ENCODE measurements at places on chromosomes 2 and 18.

- no peak for DNase-seq
Observed at GRCh38 chr18:5992381-5992780, 97.1 kb upstream of the TMEM200C start.

DNA sequence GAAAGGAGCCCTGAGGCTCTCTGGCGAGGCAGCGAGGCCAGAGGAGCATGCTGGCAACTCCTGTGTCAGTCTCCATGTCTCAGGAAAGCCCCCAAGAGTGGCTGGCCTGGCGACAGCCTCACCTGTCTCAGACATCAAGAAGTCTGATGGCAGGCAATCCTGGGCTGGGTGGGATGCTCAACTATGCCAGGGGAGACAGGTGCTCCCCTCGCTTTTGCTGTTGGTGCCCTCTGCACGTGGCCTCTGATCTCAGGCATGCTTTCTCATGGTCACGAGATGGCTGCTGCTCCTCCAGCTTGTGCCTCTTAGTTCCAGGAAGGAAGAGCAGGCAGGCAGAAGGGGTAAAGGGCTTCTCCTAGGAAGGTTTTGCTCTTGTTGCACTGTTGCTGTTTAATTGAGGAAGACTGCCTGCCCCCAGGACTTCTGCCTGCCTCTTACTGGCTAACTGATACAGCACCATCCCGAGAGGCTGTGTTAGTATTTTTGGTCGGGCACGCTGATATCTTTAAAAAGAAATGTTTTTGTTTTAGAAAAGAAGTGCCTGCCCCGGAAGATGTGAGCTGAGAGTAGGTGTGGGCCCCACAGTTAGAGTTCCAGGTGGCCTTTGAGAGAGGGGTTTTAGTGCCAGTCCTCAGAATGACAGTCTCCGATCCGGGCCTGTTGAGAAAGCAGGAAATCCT is 344.8 kb upstream of the HS6ST1 start:
- no peak for DNase-seq

GRCh38 chr2:112694182-112694581 is 26.6 kb upstream of the NT5DC4 start:
- DNase-seq = no peak

DNA sequence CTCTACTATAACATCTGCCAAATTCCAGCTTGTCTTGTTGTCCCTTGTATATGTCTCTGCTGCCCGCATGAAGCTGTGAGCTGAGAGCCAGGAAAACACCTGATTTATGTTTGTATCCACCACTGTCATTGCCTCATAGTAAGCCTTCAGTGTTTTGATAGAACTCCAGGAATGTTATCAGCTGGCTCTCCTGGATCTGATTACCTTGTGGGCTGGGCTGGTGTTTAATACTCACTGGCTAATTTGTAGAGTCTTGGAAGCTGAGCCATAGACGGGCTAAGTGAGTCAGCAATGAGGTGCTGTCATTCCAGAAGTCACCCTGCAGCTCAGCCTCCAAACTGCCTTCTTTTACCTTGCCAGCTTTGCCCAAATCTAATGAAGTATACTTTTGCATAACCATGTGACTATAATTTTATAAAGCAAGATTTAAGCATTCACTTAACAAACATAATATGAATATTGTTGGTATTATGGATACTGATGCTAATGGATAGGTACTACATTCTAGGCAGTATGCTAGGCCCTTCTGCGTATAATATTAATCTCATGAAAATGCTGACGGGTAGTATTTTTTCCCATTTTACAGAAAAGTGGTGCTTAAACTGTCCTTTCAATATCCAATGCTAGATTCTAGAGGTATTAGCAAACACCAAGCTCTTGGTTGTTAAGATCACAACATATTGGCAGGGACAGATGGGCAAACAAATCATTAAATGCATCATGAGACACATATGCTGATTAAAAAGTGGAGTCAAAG is 62.7 kb upstream of the GATA6 start:
- DNase-seq = no peak

- no peak for DNase-seq
Observed at GRCh38 chr18:48597110-48597509, 58.3 kb downstream of the CTIF start.

DNA sequence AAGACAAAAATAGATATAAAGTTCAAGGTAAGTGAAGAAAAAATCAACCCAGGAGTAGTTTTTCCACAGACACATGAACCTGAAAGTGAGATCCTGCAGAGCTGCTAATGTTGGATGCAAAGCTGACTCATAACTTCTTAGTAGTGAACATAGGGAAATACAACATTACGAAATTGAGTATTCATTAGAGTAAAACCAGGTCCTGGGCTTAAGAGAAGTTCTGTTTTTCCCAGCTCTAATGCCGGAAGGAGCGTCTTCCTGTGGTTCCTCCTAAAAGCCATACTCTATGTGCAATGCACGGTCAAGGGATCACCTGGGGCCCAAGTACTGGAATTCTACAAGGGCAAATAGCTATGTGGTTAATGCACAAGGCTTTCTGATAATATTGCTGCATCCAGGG is 141.7 kb downstream of the RBMS1 start:
- no peak for DNase-seq

DNA sequence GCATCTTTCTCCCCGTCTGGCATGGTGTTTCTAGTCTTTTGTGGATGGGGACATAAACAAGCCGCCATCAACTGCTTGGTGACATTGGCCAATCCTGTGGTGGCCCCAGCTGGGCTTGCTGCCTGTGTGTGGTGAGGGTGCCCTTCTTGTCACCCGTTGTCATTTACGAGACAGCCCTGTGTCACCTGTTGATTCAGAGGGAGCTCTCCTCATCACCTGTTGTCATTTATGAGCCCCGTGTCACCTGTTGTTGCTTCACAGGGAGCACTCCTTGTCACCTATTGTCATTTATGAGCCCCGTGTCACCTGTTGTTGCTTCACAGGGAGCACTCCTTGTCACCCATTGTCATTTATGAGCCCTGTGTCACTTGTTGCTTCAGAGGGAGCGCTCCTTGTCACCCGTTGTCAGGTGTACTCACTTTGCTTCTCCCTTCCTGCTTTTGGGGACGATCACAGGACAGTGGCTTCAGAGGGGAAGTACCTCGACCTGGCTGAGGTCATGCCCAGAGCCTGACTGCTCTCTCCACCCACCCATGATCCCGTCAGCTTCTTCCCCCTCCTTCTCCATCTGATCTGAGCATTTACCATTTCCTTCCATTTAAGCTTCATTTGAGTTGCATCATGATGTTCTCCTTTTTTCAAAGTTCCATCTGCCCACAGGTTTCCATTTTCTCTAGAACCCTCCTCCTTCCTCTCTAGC is 29.1 kb downstream of the HPCAL1 start:
- DNase-seq = peak; percentile 38

DNA sequence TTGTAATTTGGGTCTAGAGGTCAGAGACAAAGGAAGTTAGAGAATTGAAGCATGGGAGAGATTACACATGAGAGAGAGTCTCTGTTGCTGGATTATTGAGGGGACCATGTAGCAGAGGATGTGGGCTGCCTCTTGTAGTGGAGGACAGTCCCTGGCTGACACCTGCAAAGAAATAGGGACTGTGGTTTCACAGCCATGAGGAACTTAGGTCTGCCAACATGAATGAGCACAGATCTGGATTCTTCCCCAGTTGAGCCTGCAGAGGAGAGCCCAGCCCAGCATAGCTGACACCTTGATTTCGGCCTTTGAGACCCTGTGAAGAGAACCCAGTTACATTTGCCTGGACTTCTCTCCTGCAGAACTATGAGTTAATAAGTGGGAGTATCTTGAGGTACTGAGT is 179.5 kb upstream of the TWIST2 start:
- DNase-seq = no peak

DNA sequence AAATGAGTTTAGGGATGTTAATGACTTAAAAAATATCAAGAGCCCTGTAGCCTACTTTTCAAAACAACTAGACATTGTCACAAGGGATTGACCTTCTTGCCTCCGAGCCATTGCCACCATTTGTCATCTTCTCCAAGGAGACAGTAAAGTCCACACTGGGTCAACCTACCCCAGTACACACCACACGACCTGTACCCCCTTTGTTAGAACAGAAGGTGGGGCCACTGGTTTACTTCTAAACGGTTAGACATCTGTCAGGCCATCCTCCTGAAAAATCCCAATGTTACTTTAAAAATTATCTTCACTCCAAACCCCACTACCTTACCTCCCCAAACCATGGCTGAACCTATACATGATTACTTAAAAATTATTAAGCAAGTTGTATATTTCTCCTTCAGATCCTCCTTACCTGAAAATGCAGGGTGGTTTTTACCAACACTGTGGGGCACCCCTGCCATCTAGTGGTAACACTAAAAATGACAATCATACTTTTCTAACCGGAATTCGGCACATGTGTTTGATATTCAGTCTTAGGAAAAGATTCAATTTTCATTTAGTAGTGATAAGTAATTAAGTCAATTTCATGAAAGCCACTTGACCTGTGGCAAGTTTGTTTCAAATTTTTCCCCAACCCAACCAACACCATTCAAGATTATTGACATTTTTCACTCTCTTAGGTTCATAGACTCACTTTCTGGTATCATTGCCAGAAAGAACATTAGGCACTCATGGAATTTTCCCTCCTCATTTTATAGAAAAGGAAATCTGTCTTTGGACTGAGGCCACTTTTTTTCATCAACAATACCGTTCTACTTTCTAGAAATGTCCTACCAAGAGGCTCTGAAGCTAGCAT is 265.3 kb upstream of the PKDCC start:
- no peak for DNase-seq

GRCh38 chr18:13461936-13462335 is 243.4 kb downstream of the LDLRAD4 start:
- DNase-seq = no peak

GRCh38 chr2:239122421-239123110 is 274.7 kb downstream of the TWIST2 start:
- no peak for DNase-seq

GRCh38 chr2:16014041-16014787 is 73.9 kb downstream of the MYCN start:
- no peak for DNase-seq

GRCh38 chr2:138565230-138565598 is 63.6 kb downstream of the SPOPL start:
- no peak for DNase-seq

DNA sequence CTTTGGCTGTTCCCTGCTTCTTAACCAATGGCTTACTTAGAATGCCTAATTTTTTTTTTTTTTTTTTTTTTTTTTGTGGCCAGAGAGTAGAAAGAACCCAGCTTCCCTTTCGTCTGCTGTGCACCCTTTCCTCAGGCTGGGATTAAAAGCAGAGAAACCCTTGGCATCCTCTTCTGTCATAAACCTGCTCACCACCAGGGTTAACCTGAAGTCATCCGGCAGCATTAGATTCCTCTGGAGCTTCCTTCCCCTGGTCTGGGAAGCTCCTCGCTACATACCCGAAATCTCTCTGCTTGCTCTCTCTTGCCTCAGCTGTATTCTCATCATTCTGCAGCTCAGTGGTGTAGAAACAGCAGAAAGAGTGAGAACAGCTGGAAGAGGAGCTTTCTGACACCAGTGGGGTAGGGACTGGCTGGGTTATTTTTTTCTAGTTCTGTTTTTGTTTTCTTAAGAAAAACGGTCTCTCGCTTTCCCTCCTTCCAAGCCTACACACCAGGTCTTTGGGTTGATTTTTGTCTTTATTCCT is 339.0 kb upstream of the MEIS1 start:
- no peak for DNase-seq

DNA sequence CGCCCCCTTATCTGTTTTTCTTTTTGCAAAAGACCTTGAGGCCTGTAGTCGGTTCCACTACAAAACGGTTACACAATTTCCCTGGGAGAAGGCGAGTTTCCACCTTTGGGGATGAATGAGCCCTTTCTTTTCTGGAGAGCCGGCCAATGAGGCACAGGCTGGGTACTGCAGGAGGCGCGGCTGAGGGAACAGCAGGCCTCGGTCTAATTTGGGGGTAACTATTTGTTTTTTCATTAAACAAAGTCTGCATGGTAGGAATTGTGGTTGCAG is 129.2 kb downstream of the MYCN start:
- no peak for DNase-seq

DNA sequence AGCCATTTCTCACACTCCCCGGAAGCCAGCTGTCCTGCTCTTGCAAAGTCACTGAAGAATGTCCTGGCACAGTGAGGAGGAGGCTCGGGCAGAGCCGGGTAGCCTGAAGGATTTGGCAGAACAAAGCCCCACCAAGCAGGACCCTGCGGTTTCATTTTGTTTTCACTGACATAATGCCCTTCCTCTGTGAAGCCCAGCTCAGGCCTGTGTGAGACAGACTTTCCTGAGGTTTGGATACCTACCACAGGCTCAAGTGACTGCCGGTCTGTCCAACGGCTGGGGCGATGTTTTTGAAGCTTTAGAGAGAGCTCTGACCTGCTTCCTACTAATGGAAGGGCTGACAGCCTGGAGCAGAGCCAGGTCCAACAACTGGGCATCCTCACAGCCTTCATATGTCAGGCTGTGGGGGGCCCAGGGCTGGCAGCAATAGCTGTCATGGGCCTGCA is 99.8 kb upstream of the FZD7 start:
- DNase-seq = no peak

GRCh38 chr18:26190506-26190905 is 35.7 kb upstream of the TAF4B start:
- peak; percentile 35 for DNase-seq

GRCh38 chr18:31424383-31424988 is 23.1 kb upstream of the DSG3 start:
- DNase-seq = no peak

DNA sequence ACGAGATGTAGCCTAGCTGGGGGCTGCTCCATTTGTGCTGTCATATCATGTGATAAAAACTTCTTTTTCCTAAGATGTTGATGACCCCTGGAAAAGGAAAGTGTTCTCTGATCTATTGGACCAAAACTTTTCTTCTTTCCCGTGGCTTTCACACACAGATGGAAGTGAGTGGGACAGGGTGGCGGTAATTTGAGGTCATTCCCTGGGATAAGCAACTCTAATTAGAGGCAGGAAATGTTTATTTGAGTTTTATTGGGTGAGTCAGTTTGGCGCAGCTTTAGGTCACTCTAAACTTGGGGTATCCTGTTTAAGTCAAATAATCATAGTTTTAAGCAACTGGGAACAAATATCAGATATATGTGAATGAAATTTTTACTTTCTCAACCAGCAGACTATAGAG is 221.0 kb upstream of the EPAS1 start:
- DNase-seq = no peak

DNA sequence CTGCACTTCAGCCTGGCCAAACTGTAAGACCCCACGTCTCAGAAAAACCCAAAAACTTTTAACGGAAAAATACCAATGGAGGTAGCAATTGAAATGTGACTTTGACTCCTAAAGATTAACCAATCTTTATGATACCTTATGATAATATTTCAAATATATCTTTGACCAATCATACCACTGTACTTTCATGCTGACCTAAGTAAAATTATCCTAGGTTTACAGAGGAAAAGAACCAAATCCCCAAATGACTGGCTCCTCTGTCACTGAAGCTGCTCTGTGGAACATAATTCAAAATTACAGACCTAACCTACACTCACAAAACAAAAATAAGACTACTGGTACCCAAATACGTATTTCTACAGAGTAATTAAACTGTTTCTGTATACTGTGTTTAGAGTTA is 7.7 kb upstream of the STPG4 start:
- no peak for DNase-seq

DNA sequence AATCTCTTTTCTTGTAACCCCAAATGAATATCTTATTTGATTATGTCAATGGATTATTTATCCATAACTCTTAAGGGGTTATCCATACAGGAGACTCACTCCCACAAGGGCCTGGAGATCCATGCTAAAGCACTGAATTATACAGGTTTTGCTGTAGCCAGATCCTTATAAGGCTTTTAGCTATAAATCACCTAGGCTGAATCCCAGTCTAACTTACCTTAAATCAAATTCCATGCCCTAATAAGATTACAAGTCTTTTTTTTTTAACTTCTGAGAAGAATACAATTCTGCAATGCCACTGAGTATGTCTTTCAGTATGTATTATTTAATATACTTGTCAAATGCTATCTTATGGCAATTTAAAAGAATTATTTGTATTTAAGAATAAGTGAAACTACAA is 340.5 kb downstream of the NBAS start:
- no peak for DNase-seq

All from activated T-cell treated with anti-CD3 and anti-CD28 coated beads, Interleukin-2, amount 50 U/mL, for 4 hours (primary cell).